ENCODE measurements at places on chromosomes 4 and X.

DNA sequence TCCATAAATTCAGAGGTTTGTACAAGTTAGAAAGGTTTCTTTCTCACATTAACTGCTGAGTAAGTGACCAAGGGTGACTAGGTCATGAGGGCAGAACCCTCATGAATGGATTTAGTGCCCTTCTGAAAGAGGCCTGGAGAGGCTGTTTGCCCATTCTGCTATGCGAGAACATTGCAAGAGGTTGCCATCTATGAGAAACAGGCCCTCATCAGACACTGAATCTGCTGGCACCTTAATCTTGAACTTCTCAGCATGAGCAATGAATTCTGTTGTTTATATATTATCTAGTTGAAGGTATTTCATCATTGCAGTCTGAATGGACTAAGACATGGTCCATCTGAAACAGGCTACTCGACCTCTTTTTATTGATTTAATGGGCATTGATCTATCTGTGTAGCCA, 96.2 kb upstream of the GPRIN3 start:
- DNase-seq = no peak

GRCh38 chr4:183291070-183291469, 29.0 kb downstream of the CLDN22 start:
- no peak for DNase-seq

GRCh38 chr4:7571701-7572100, 137.0 kb upstream of the PSAPL1 start:
- no peak for DNase-seq

GRCh38 chr4:22410645-22411247, 105.1 kb downstream of the ADGRA3 start:
- no peak for DNase-seq

- DNase-seq = no peak
These were observed 652.9 kb upstream of the IGFBP7 start for GRCh38 chr4:57763070-57763469.

GRCh38 chr4:85420831-85421230, 54.1 kb upstream of the ARHGAP24 start:
- DNase-seq = no peak

DNA sequence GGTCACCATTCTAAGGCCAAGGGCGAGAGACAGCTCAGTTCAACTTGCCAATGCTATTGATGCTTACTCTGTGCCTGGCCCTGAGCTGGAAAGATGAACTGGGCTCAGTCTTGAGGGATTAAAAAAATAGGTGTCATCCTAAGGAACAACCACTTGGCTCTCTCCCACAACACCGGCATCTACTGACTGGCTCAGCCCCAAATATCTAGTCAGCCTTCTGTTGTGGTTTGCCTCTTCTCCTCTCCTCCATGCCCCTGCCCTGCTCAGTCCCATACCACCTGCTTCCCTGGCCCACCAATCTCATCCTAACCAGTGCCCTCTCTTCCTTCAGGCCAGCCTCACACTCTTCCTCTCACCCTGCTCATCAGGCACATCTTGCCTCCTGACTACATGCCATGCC, 29.6 kb downstream of the KDM5C start:
- DNase-seq = no peak

- no peak for DNase-seq
These were observed 575.3 kb downstream of the TRIML1 start for GRCh38 chr4:188714501-188714900.

DNA sequence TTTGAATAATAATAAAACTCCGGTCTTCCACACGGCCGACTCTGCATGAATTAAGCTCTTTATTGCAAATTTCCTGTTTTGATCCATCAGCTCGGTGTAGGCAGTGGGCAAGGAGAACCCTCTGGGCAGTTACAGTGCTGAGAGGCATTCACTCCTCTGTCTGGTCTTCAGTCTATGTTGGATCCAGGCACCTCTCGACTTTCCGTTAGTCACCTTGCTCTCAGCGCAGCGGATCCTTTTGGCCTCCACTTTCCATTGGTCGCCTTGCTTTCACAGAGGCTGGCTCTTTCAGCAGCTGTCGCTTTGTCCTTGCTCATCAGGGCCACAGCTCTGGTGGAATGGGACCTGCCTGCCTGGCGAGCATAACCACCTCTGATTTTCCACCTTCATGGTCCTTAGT, 52.9 kb downstream of the TRMT44 start:
- no peak for DNase-seq

GRCh38 chrX:81174286-81174685, 27.4 kb downstream of the HMGN5 start:
- no peak for DNase-seq

DNA sequence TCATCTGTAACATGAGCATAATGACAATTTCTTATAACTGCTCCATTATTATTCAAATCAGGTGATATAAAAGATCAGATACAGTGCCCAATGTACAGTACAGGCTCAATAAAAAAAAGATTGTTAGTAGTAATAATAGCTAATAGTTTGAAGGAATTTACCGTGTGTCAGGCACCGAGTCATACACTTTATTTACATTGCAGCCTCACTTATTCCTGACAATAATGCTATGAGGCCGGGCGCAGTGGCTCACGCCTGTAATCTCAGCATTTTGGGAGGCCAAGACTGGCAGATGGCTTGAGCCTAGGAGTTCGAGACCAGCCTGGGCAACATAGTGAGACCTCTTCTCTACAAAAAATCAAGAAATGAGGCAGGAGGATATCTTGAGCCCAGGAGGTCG, 10.1 kb upstream of the MAP7D3 start:
- DNase-seq = no peak

- DNase-seq = no peak
These were observed 91.8 kb upstream of the ENPP6 start for GRCh38 chr4:184309241-184310170.

DNA sequence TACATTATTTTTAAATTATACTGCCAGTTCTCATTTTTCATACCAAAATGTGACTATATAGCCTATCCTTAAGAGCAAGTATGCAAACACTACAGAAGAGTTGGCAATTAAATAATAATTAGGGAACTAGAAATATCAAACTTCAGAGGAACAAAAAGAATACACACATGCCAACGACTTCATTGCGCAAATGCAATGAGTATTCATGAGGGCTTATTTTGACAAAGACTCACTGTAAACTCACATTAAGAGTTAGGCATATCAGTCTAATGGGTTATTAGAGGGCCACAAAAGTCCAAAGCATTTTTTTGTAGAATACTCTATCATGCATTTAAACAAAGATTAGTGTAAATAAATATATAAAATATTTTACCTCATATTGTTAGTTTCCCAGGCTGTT, 31.6 kb downstream of the SLC10A7 start:
- DNase-seq = no peak

DNA sequence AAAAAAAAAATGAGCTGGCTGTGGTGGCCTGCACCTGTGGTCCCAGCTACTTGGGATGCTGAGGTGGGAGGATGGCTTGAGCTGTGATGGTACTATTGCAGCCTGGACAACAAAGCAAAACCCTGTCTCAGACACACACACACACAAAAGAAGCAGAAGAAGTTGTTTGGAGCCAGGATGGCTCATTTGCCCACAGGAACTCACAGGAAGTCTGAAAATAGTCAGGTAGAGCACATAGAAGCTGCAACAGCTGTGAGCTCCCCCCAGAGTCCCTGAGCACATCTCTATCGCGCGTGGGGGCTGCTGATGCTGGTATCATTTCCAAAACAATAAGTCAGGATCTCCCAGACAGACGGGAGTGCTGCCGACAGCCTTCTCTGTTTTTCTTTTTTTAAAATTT, 13.4 kb upstream of the DHRSX start:
- DNase-seq = no peak

Measured in DND-41 (cell line).